Activated naive CD4-positive, alpha-beta T cell treated with Interleukin-2 at 50 U/mL for 16 hours (primary cell): ENCODE measurements at places on chromosomes 13 and 19.

DNA sequence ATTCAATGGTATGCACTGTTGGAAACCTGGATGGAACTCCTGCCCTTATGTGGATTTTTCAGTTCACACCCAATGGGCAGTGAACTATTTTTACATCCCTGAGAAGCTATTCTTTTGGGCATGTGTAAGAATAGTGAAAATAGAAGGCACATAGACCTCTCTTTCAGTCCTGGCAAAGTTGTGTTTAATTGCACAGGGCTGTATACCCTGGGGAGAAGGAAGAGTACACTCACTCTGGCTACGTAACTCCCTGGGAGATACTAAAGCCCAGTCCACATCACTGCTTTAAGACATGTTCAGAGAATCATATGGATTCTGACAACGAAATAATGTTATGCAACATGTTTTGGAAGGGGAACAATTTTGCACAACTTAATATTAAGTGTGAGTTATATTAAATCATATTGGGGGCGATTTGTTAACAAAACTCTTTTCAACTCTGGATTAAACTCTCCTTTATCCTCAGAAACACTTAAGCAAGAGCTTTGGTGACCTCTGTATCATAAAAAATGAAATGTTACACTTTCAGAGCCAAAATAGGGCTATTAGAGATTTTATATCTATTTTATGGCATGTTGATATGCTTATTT is 166.1 kb downstream of the DCT start:
- DNase-seq: no peak

GRCh38 chr19:46630586-46631205 is 5.3 kb downstream of the GNG8 start:
- no peak for DNase-seq

DNA sequence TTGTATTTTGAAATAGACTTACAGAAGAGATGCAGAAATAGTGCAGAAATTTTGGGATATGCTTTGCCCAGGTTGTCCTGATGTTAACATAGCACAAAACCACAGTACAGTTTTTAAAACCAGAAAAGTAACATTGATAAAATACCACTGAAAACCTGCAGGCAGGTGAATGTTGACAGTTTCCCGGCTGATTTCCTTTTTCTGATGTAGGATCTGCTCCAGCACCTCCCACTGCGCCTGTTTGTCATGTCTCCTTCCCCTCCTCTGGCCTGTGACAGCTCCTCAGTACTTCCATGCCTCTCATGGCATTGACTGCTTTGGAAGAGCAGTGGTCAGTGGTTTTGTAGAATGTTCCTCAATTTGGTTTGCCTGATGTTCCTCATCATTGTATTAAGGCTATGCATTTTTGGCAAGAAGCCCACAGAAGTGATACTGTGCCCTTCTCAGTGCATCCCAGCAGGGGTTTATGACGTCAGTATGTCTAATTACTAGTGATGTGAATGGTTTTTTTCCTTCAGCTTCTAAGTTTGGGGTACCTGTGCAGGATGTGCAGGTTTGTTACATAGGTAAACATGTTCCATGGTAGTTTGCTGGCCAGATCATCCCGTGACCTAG is 31.0 kb downstream of the TDRD12 start:
- DNase-seq: no peak

GRCh38 chr13:45179428-45179827 is 21.4 kb downstream of the KCTD4 start:
- DNase-seq: no peak

GRCh38 chr13:47306991-47307390 is 410.1 kb upstream of the HTR2A start:
- DNase-seq: no peak

DNA sequence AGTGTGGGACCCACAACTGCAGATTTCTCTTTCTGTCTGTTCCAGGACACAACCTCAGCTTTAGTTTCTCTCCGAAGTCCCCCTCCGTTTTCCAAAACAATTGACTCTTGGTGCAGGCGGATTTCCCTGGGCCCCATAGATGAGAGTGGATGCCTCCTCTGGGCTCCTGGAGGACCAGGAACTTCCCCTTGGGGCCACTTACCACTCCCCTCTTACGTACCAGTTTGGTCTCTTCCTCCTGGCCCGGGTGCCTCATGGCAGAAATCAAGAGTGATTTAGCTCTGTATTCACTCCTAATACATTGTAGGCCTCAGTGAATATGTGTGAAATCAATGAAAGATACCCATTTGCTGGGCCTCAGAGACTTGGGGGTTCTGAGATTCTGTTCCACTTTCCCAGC is 34.4 kb downstream of the PPP2R1A start:
- no peak for DNase-seq

- no peak for DNase-seq
These were observed 2.4 kb downstream of the C19orf38 start for GRCh38 chr19:10850631-10851030.

- DNase-seq: no peak
These were observed 141.2 kb downstream of the LHFPL6 start for GRCh38 chr13:39461685-39462266.

GRCh38 chr13:98822225-98822606 is 69.7 kb upstream of the SLC15A1 start:
- no peak for DNase-seq

DNA sequence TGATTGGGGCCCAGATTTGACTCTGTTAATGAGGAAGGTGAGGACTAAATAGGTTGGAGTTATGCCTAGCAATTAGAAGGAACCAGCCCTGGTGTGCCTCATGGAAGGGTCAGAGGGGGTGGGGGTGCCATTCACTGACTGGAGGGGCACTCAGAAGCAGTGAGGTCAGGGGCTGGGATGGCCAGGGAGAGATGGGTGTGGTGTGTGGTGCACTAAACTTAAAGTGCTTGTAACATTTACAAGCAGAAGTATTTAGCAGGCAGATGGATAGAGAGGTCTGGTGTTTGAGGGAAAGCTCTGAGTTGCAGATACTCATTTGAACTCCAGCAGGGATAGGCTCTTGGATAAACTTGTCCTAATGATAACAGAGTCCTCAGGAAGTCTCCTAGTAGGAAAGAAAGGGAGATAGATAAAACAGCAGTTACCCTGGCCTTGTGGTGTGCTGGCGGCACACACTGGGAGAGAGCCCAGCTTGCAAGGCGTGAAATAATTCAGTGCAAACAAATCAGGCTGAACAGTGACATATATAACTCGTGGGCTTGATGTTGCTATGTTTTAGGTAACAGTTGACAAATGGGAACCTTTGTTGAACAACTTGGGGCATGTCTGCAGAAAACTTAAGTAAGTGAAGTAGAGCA is 20.0 kb upstream of the UPF3A start:
- no peak for DNase-seq

GRCh38 chr19:3507371-3508120 is 1.4 kb downstream of the FZR1 start:
- peak; percentile 55 for DNase-seq

- DNase-seq: no peak
These were observed 744 bp upstream of the ZNF584 start for GRCh38 chr19:58407658-58408151.

DNA sequence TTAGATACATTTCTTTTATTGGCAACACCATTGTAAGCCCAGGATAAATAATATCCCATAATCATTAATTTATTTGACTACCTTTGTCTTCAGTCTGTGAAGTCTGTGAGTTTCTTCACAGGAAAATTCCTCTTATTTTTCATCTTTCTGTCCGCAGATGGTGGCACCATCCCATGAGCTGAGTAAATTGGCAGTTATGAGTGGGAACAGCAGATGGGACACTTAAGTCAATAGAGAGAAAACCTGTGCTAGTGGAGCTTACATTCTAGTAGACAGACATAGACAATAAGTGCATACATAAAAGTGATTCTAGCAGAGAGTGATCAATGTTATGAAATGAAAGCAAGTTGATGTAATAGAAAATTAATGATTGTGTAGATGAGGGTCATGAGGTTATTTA is 638.2 kb upstream of the MIR17HG start:
- no peak for DNase-seq

DNA sequence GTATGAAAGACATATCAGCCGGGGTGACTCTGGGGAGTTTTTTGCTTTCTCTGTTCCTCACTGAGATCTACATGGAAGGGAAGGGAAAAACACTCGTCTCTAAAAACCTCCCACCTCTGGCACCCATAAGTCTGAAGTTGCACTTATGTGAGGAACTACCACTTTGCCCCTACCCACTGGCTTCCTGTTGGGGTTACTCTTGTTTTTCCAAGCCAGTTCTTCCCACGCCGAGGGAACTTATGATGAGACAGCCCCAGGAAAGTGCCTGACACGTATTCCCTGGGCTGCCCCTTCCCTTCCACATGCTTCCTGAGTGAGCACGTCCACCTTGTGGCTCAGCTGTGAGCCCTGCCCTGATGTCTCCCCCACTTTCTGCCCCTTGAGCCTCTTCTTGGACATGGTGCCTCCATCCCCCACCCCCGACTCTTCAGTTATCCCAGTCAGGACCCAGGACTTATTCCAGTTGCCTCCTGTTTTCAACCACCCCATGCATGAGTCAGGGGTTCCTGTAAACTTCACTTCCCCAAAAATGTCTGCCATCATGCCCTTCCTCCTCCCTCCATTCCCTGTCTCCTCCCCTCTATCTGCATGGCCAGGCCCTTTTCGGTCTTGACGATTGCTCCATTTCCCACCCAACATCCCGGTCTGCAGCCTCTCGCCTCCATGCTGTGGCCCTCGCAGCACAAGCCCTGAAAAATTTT is 5.1 kb upstream of the SIGLEC7 start:
- DNase-seq: no peak

- no peak for DNase-seq
These were observed 321.2 kb upstream of the NBEA start for GRCh38 chr13:34620862-34621261.

DNA sequence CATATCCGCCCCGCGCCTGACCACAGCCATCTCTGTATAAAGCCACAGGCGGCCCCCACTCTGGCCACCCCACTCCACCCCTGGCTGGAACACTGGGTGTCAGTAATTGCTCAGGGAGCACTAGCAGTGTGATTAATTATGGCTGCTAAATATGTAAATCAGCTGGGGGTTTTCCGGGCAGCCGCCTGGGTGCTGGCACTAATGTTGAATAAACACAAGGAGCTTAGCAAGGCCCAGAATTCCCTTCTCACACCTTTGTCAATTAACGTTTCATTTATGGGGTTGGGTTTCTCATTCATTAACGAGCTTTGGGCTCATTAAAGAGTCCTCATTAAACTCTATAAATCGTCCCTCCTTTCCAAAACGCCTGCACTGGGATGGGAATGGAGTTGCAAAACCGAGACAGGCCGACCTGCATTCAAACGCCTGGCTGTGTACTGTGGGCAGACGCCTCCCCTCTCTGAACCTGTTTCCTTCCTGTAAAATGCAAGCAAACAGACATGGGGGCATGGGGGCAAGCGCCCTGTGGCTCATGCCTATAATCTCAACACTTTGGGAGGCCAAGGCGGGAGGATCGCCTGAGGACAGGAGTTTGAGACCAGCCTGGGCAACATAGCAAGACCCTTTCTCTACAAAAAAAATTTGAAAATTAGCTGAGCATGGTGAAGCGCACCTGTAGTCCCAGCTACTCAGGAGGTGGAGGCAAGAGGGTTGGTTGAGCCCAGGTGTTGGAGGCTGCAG is 17.7 kb upstream of the OLFM2 start:
- no peak for DNase-seq

DNA sequence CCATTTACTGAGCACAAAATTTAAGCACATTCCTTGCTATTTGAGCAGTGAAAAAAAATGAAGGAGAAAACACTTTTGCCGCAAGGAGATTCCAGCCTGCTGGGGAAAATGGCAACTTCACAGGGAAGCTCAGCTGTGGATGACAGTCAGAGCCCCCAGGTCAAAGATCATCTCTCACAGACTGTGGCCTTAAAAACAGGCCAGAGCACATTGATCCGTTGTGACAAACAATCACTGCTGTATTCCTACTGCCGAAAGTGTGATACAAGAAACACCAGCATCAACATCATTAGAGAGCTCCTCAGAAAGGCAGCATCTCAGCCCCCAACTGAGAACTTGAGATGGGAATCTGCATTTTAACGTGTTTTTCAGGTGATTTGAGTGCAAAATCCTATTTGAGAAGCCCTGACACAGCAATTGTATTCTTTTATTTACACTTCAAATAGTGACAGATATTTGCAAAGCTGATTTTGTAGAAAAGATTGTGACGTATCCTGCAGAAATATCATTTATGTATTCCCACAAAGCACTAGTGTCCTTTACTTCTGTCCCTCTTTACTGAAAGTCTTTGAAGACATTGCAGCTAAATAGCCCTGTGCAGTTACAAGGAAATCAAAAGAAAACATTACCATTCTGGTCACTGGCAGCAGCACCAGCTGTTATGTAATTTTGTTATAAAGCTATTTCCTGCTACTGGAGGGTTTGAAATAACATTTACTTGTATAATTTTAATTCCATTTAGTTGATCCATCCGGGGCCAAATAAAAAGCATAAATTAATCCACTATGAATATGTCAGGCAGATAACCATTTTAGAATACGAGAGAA is 652.0 kb downstream of the LIG4 start:
- no peak for DNase-seq

GRCh38 chr19:662207-662961 is 630 bp downstream of the RNF126 start:
- peak; percentile 78 for DNase-seq

GRCh38 chr13:28753208-28753892 is 34.6 kb upstream of the SLC46A3 start:
- DNase-seq: no peak

DNA sequence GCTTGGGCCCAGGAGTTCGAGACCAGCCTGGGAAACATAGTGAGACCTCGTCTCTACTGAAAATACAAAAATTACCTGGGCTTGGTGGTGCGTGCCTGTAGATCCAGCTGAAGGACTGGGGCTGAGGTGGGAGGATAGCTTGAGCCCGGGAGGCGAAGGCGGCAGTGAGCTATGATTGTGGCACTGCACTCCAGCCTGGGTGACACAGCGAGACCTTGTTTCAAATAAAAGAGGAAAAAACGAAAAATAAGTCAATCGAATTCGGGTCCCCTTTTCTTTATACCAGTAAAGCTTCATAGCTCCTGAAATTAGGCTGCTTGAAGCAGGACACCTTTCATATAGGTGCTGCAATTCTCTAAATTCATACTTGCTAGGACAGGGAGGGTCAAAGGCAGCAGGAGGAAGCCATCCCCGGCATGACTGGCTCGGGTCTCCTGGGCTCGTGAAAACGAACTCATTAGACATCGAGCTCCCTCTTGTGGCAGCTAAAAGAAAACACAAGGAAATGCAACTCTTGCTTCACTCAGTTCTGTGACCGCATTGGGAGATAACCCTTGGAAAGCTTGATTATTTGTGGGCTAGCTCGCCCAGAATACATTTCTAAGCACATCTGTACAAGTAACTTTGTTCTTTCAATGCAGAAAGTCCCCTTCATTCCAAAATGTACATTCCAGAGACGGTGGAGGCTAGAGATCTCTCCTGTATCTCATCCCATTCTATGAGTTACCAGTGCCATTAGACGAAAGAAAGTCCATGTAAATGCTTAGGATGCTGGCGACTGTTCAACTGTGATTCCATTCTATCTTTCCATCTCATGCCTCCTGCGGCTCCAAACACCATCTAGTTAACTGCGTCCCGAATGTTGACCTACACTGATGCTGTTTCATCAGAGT is 16.8 kb downstream of the FPR2 start:
- DNase-seq: peak; percentile 28

DNA sequence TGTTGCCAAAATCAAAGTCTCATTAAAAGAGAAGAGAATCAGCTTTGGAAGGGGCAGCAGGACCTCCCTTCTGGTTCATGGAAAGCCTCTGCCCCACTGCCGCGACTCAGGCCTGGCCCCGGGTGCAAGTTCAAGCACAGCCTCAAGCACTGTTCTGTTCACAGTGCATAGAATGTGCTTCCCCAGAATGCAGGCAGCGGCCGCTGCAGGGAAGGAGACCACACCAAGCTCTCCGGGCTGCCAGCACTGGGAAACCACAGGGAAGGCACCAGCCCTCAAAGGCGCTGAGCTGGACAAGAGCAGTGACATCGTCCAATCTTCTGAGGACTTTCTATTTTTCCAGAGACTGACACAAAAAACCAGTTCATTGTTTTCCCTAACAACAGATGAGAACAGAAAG is 55.5 kb downstream of the CRYL1 start:
- DNase-seq: no peak
